ENCODE measurements at places on chromosomes 3 and 15.
A peak's percentile ranks its signal among the peaks of the same experiment; 100 is the strongest.

- DNase-seq = no peak
Observed at GRCh38 chr15:88615303-88616107, 5.6 kb upstream of the AEN start.

DNA sequence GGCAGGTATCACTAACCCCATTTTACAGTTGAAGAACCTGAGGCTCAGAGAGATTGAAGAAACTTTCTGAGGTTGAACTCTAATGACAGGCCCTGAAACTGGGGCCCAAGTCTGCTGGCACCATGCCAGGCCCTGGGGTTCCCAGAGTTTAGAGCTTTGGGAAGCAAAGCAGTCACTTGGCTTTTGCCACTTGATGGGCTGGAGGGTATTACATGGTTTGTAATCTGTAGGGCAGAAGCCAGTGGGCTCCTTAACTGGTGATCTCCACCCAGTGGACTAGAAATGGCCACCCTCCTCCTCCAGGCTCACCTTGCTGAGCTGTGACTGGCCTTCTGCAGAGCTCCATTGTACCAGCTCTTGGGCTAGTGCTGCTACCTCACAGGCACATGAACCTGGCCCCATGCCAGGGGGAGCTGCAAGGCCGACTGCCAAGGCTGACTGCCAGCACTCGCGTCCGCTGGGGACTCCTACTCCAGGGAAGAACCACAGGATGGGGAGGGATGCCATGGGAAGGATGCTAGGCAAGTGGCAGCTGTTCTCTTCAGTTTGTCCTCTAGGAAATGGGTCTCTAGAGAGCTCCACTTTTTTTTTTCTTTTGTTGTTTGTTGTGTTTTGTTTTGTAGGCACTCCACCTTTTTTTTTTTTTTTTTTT is 104.8 kb downstream of the ETFA start:
- DNase-seq = no peak

DNA sequence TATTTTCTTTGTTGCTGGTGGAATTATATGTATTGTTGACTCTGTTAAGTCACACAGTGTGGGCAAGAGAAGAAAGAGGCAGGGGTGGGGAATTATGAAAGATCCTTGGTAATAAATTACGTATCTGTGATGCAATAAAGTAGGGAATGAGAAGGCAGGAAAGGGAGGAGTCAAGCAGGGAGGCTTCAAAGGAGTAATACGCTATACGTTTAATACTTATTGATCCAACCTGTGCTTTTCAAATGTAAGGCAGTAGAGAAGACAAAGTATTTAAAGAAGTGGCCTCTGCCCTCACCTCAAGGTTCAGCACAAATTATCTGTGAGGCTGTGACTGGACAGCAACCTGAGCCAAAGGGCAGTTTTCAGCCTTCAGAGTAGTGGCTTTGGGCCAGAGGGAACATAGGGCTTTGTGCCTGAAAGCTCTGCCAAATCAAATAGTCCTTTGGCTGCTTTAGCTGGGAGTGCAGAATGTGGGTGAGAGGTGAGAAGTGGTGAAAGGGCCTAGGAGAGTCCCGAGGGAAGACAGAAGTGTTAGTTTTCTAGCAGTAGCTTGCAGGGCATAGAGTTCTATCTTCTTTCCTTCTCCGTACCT is 1.2 kb upstream of the PLIN1 start:
- DNase-seq = peak; percentile 37

DNA sequence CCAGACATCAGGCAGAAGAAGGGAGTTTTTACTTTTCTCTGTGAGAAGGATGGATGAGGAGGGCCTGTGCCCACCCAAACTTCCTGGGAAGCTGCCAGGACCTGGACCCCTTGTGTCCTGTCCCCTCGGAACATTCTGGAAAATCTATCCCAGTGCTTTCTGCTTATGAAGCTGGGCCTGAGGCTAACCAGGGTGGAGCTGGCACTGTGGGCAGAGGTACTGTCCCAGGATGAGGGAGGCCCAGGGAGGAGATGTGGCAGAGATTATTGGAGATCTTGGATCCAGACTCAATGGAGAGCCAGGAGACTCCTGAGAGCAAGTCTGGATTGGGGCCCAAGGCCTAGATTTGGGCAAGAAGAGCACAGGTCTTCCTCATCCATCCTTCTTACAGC is 44.4 kb downstream of the SPSB4 start:
- no peak for DNase-seq

GRCh38 chr3:193314161-193314560 is 64.4 kb downstream of the ATP13A5 start:
- no peak for DNase-seq

GRCh38 chr15:27842526-27842925 is 256.6 kb downstream of the OCA2 start:
- no peak for DNase-seq

DNA sequence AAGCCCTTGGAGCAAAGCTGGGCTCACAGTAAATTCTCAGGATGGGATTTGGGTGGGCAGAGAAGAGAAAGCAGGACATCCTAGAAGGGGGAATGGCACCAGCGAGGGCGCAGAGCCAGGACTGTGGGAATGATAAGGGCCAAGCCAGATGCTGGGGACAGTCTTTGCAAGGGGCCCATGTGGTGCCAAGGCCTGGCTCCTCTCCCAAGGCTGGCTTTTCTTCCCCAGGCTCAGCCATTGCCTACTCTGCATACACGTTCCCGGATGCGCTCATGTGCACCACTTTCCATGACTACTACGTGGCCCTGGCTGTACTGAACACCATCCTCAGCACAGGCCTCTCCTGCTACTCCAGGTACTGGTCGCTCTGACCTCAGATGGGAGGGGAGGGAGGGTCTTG is 24.7 kb upstream of the KIF23 start:
- no peak for DNase-seq

DNA sequence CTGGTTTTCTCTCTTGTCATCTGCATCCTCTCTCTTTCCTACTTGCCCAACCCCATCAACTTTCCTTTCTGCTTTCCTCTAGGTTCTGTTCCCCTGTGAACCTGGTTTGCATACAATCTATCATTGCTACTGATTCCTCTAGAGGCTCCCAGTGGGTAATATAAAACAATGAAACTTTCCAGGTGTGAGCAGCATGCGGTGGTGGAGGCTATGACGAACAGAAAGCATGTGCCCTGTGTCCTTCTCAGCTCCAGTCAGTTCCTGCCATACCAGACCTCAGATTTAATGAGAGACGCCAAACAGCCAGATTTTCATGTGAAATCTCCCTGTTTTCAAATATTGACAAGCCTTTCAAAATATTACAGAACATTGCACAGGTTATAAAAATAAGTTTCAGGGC is 3.5 kb upstream of the ACAP2 start:
- DNase-seq = no peak

GRCh38 chr3:127221037-127221436 is 28.1 kb downstream of the PRR23E start:
- DNase-seq = no peak

GRCh38 chr3:26687466-26687865 is 64.9 kb downstream of the LRRC3B start:
- no peak for DNase-seq

DNA sequence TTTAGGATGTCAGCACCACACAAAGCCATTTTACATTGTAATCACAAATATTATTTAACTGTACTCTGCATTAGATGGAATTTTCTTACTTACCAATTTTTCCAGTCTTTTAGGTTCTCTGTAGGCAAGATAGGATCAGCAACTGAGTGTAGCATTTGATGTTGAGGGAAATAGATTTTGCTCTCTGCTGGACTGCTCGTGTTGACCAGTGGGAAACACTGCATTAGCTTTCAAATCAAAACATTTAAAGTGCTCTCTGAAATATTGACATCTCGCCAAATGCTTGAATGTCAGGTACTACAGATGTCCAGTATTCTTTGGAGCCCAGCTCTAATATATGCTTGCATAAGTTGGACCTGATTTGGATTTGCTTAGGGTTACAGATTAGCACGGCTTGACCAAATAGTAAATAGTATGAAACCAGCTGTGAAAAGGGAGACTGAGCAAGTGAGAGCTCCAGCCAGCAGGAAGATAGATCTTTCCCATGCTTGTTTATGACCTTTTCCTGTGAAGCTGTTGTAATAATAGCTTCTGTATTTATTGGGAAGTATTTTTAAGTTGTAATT is 29.5 kb downstream of the P2RY14 start:
- DNase-seq = no peak

GRCh38 chr15:91867581-91868026 is 14.1 kb downstream of the SLCO3A1 start:
- peak; percentile 66 for DNase-seq

- no peak for DNase-seq
Observed at GRCh38 chr15:73237910-73238309, 130.8 kb downstream of the HCN4 start.

DNA sequence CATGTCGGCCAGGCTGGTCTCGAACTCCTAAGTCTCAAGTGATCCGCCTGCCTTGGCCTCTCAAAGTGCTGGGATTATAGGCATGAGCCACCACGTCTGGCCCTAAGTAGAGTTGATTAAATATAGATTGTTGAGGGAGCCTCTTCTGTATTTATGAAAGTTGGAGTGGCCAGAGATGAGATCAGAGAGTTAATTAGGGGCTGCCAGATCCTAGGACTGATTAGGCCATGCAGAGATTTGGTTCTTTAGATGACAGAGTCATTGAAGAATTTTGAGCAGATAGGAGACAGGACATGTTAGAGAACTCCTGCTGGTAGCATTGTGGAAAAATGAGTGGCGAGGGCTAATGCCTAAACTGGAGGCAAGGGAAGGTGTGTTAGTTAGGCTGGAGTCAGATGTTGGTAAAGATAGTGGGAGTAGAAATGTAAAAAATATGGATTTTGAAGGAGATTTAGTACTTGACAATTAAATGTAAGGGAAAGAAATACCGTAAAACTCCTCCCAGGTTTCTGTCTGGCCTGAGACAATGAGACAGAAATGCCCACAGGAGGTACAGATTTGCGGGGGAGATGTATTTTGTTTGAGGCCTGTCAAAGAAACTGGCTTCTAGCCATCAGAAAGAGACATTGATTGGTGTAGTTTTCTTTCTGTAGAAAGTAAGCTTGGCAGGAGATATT is 23.4 kb downstream of the SACM1L start:
- DNase-seq = no peak

DNA sequence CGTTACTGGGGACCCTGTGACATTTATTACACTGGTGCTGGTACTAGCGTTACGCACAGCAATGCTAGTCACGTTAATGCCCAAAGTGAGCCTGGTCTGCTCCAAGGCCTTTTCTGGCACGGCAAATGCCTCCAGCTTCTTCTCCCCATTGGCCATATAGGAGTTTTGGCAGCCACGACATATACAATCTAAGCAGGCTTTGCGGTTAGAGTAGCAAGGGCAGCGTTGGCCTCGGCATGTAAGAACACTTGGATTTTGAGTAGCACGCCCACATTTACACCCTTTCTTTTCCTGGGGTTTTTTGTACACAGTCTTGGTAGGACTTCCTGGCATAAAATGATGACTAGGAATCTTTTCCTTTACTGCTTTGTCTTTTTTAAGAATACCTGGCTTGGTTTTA is 44.9 kb downstream of the MSL2 start:
- DNase-seq = no peak

DNA sequence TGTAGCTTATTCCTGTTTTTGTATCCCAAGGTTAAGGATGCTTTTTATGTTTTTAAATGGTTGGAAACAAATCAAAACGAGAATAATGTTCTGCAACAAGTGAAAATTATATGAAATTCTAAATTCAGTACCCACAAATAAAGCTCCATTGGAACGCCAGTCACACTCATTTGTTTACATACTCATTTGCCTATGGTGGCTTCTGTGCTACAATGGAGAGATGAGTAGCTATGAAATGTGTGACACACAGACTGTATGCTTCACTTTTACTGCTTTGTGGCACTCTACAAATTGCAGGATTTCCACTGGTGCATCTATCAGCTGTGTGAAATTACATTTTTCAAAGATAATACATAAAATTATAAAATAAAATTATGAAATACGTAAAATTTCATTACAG is 112.2 kb upstream of the TSPAN3 start:
- DNase-seq = no peak

GRCh38 chr3:98655666-98656065 is 62.3 kb upstream of the CPOX start:
- DNase-seq = peak; percentile 10

DNA sequence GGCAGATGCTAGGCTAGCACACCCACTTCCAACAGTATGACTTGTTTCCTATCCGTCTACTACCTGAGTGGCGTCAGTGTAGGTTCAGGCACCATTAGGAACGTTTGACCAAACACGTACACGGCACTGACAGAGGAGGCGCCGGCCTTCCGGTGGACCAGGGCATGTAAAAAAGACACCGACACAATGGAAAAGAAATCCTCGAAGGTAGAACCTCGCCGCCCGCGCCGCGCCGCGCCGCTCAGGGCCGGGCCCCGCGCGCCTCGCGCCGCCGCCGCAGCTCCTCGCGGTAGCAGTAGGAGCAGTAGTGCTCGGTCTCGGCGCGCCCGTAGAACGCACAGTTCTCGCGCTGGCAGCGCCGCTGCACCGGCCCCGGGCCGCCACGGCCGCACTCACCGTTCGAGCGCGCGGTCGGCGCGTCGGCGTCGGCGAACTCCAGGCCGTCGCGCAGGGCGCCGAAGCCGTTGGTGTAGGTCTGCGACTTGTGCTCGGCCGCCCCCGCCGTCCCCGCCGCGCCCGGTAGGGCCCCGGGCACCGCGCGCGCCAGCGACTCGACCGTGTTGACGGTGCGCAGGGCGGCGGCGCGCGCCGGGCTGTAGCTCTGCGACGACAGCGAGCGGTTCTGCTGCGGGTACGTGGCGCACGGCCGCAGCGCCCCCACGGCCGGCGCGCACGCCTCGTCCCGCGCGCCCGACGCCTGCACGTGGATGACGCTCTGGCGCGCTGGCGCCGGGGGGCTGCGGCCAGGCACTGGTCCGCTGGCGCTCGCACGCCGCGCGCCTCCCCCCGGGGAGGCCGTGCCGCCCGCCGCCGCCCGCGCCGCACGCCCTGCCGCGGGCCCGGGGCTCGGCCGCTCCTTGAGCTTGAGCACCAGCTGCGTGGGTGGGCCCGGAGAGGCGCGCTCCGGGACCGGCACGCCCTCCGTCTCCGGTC is 156.7 kb downstream of the KLF13 start:
- no peak for DNase-seq

GRCh38 chr3:129305592-129306091 is 27.0 kb downstream of the HMCES start:
- DNase-seq = peak; percentile 57

- DNase-seq = peak; percentile 24
Observed at GRCh38 chr3:139117136-139117675, 72.5 kb upstream of the PRR23C start.

- no peak for DNase-seq
Observed at GRCh38 chr3:60199306-60199705, 1051.9 kb downstream of the FHIT start.

Measured in AG09309 (cell line).